Gastrocnemius medialis (tissue), 4 donors: ENCODE measurements at places on chromosomes 5 and 9. TPM values are rescaled to one million over a fixed set of nuclear protein-coding genes. Genes with fewer than 3 reads are reported as not detected.

SPOCK1 gene
- total RNA-seq = 33.8 TPM

SOWAHA gene
- 0.27 TPM for total RNA-seq

MYMK gene
- total RNA-seq = not detected

LTC4S gene
- 5.3 TPM for total RNA-seq

TRUB2 gene
- 7.1 TPM for total RNA-seq

CDKN2A gene
- 0.65 TPM for total RNA-seq

CD180 gene
- not detected for total RNA-seq

SLC36A2 gene
- 17.8 TPM for total RNA-seq

PCDHA12 gene
- total RNA-seq = 0.05 TPM

PCDHA1 gene
- total RNA-seq = not detected

PAPPA gene
- total RNA-seq = 1.6 TPM

ROR2 gene
- total RNA-seq = 0.46 TPM

TLX3 gene
- not detected for total RNA-seq

FBLL1 gene
- not detected for total RNA-seq

CCDC187 gene
- not detected for total RNA-seq

SPATA31D4 gene
- total RNA-seq = not detected

NSG2 gene
- not detected for total RNA-seq

TLR4 gene
- total RNA-seq = 8.5 TPM

FBP2 gene
- total RNA-seq = 56.5 TPM

ACSL6 gene
- 0.29 TPM for total RNA-seq

PKD2L2 gene
- 0.94 TPM for total RNA-seq

CDC37L1 gene
- 157 TPM for total RNA-seq

WNT8A gene
- not detected for total RNA-seq

PTPN3 gene
- total RNA-seq = 305 TPM

SMIM33 gene
- total RNA-seq = not detected

SHOC1 gene
- not detected for total RNA-seq

SPINK14 gene
- not detected for total RNA-seq

NOXA1 gene
- total RNA-seq = 2.5 TPM

MCTP1 gene
- 5.4 TPM for total RNA-seq

FSTL4 gene
- total RNA-seq = 0.20 TPM

PPP6C gene
- total RNA-seq = 80.6 TPM

PDE6A gene
- total RNA-seq = not detected

CDH9 gene
- not detected for total RNA-seq

CCNH gene
- 66.0 TPM for total RNA-seq

SPAAR gene
- 1.8 TPM for total RNA-seq

FRMD3 gene
- 89.0 TPM for total RNA-seq

RMND5B gene
- total RNA-seq = 52.2 TPM

FCN2 gene
- not detected for total RNA-seq
